Sigmoid colon (tissue), 7 donors: ENCODE measurements at places on chromosomes 5 and 9. TPM values are rescaled to one million over a fixed set of nuclear protein-coding genes. Genes with fewer than 3 reads are reported as not detected.

FCHSD1 gene
- total RNA-seq = 12.1 TPM

- no peak overlapping the region for H3K4me3 ChIP-seq
- H3K27me3 ChIP-seq = no peaks in the 10 kb centered on the region
- peak overlapping the region; percentile 18 for H3K27ac ChIP-seq
- peaks cover 42% of the 10 kb centered on the region for H3K4me1 ChIP-seq
- DNase-seq = peak; percentile 85
- H3K36me3 ChIP-seq = no peaks in the 10 kb centered on the region
These were observed 10.5 kb upstream of the IRF1 start for GRCh38 chr5:132500931-132501628.

DNA sequence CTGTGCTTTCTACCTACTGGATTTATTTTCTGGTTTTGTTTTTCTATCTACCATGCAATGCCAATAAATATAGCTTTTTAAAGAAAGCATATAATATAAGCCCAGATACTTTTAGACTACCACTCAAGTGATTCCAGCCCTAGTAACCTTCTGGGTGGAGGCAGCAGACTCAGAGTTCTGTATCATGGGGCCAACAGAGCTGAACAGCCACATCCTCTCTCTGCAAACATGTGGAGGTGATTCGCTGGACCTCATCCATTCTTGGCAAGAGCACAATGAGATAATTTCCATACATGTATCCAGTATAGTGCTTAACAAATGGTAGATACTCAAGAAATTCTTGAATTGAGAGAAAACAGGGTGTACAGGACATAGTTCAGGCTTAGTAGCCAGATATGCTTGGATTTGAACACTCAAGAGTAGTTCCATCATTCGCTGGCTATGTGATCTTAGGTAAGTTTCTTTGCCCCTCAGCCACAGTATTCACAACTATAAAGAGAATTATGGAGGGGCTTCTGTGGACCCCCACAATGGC is 124.5 kb downstream of the ASTN2 start:
- no peaks in the 10 kb centered on the region for H3K4me1 ChIP-seq
- no peak overlapping the region for H3K27ac ChIP-seq
- no peak for DNase-seq
- H3K4me3 ChIP-seq = no peak overlapping the region
- no peaks in the 10 kb centered on the region for H3K27me3 ChIP-seq

DNM1 gene
- total RNA-seq = 16.4 TPM

DNA sequence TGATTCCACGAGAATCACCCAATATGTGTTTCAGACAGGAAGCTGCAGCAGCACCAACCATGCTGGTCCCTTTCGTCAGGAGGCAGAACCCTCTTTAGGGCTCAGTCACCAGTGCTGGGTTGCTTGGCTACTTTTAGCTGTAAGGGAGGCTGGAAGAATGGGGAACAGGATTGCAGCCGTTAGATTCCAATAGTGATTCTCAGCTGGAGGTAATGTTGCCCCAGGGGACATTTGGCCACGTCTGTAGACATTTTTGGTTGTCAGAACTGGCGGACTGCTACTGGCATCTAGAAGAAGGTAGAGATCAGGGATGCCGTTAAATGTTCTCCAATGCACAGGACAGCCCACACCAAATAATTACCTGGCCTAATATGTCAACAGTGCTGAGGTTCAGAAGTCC is 81.8 kb downstream of the ANKRD33B start:
- no peak overlapping the region for H3K4me3 ChIP-seq
- peaks cover 27% of the 10 kb centered on the region for H3K27me3 ChIP-seq
- H3K27ac ChIP-seq = no peak overlapping the region
- H3K36me3 ChIP-seq = no peaks in the 10 kb centered on the region
- no peak for DNase-seq

- no peaks in the 10 kb centered on the region for H3K4me1 ChIP-seq
- H3K4me3 ChIP-seq = no peak overlapping the region
- H3K27ac ChIP-seq = no peak overlapping the region
- H3K36me3 ChIP-seq = no peaks in the 10 kb centered on the region
- no peaks in the 10 kb centered on the region for H3K27me3 ChIP-seq
- no peak for DNase-seq
These were observed 1707.2 kb upstream of the ACO1 start for GRCh38 chr9:30677221-30677620.

HRCT1 gene
- 5.4 TPM for total RNA-seq

DNA sequence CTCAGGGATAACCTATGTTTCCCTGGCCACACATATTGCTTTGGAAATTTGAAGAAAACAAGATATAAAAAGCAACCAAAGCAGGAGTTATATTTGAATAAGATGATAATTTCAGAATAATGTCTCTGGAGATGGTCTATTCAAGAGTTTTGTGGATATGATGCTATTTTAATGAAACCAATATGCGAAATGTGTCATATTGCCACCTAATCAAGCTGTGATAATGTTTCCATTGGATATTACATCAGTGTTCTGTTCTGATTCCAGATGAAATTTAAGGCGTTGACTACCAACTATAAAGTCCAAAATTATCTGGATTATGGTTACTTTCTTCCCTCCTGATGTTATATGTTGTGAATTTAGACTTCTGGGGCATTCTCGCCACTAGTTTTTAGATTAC is 27.6 kb upstream of the NUDT12 start:
- H3K4me1 ChIP-seq = no peaks in the 10 kb centered on the region
- DNase-seq = no peak
- H3K36me3 ChIP-seq = no peaks in the 10 kb centered on the region

GRCh38 chr9:19656704-19657103 is 132.1 kb downstream of the SLC24A2 start:
- H3K27me3 ChIP-seq = no peaks in the 10 kb centered on the region
- no peak overlapping the region for H3K27ac ChIP-seq
- DNase-seq = no peak
- no peaks in the 10 kb centered on the region for H3K36me3 ChIP-seq
- no peak overlapping the region for H3K4me3 ChIP-seq

SPATA31C1 gene
- total RNA-seq = not detected

CXCL14 gene
- 15.5 TPM for total RNA-seq

DNA sequence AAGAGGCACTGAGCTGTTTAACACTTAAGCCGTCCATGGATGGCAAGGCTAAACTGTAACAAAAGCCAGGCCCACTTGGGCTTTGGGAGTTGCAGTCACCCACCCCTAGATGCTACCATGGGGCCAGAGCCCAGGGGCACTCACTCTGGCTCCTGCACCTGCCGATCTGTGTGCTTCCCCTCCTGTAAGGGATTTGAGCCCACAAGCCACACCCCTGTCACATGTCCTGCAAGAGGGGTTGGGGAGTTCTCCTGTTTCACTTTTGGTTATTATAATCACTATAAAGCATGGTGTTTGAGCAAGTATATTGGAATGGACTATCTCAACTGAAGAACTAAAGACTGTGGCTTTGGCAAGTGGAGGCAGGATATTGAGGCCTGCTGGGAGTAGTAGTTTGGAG is 14.0 kb upstream of the GPR151 start:
- no peaks in the 10 kb centered on the region for H3K36me3 ChIP-seq
- no peak overlapping the region for H3K4me3 ChIP-seq
- DNase-seq = no peak
- no peaks in the 10 kb centered on the region for H3K4me1 ChIP-seq
- no peak overlapping the region for H3K27ac ChIP-seq
- H3K27me3 ChIP-seq = no peaks in the 10 kb centered on the region
